ENCODE measurements at places on chromosomes 2 and 18.

DNA sequence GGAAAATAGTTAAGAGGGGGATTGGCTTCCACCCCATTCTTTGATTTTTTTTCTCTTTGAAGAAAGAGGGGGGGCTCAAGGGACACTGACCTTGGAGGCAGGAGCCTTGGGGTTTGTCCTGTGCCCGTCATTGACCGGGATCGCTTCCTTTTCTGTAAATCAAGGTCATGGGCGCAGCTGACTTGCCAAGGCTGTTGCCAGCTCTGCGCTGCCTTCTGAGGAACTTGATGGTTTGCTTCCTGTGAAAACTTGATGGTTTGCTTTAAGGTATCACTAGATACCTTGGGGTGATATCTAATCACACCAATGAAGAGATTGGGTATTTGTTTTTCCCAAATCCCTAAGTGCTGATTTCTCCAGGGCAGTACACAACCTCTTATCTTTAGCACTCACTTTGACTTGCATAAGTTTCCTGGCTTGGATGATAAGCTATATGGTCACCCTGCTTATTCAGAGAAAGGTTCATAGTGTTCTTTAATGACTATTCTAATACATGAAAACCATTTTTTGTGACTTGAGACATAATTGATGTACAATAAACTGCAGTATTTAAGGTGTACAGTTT, 56.0 kb downstream of the DGKD start:
- DNase-seq, result no peak

DNA sequence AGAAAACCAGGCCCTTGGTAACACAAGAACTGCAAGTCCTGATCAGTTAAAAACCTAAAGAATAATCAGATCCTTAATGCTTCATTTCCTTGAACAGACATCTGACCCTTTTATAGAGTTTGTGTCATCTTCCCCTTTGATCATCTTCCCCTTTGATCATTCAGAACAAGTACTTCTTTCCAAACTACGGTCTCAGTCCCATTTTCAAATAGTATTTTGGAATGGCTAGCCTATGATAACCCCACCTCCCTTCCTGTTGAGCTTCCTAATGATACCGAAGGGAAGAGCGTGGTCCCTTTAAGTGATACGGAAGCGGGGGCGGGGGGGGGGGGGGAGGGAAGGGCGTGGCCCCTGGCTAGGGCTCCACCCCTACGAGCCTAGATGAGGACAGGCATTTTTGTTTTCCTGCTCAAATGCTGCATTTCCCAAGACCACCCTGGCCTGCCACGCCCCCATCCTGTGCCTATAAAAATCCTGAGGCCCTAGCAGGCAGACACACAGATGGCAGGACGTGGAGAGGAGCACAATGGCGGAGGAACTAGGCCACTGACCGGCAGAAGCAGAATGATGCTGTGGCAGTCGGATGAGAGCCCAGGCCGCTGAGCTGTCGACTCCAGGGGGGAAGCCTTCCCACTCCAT, 24.1 kb upstream of the CHRNA1 start:
- peak; percentile 70 for DNase-seq

DNA sequence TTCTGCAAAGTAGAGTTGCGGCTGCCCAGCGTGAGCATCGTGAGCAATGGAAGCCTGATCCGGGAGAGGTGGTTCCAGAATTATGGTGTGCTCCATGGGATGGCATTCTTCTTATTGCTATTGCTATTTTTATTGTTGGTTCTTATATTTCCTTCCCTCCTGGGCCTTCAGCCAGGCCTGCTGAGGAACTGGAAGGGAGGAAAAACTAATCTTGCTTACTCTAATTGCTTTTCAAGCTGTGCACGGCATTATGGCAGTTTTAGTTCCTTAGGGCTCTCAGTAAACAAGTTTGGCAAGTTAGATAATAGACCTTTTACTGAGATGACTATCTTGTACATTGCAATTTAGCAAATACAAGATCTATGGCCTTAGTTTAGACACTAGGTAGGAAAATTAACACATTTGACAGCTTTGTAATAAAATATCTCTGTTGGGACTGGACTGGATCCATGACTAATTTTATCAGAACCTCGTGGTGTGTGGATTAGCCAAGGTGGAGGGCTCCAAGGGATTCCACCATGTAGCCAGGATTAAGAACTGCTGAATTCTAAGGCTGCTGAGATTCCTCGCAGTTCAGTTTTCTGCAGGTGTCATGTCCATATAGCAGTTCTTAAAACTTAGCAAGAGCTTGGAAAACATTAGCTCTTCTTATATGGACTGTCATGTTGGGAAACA, 6.0 kb downstream of the RSAD2 start:
- DNase-seq, result no peak

GRCh38 chr18:57749604-57749970, 53.5 kb downstream of the ATP8B1 start:
- no peak for DNase-seq

DNA sequence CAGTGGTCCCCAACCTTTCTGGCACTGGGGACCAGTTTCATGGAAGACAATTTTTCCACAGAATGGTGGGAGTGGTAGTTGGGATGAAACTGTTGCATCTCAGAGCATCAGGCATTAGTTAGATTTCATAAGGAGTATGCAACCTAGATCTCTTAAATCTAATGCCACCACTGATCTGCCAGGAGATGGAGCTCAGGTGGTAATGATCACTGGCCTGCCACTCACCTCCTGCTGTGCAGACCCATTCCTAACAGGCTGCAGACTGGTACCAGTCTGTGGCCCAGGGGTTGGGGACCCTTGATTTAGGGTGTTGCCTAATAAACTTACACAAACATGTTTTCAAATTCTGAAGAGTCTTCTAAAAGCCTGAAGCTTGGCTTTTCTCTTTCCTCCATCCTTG, 261.3 kb downstream of the CDH19 start:
- no peak for DNase-seq
